ENCODE measurements at places on chromosomes 12 and 14.

GRCh38 chr12:2610358-2610757 lies 184.4 kb upstream of the FKBP4 start:
- DNase-seq = no peak

DNA sequence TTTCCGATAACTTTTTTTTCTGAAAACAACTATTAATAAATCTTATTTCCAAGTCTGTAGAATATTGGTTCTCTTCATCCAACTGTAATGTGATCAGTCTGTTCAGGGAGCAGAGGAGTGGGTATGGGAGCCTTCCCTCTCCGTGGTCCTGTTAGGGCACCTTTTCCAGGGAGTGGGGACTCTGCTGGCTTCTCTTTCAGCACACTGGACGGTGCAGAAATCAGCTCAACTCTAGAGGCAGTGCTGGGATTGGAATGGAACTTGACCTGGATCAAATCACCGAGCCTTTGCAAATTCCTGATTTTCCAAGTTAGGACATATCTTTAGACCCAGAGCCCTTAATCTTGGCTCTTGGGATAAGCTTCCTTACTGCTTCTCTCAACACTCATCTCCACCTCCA lies 630.4 kb downstream of the DIO2 start:
- no peak for DNase-seq

- no peak for DNase-seq
These were observed 8.3 kb downstream of the IKZF4 start for GRCh38 chr12:56029166-56029519.

DNA sequence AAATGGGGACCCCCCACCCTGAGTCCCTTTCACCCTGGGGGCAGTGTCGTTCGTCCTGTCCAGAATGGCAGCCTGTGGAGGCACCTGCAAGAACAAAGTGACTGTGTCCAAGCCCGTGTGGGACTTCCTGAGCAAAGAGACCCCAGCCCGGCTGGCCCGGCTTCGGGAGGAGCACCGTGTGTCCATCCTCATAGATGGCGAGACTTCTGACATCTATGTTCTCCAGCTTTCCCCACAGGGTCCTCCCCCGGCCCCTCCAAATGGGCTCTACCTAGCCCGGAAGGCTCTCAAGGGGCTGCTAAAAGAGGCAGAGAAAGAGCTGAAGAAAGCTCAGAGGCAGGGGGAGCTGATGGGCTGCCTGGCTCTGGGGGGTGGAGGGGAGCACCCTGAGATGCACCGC lies 2.2 kb downstream of the DTX3 start:
- no peak for DNase-seq

GRCh38 chr14:63644741-63645140 lies 3.1 kb upstream of the WDR89 start:
- no peak for DNase-seq

GRCh38 chr12:114684098-114684869 lies at the start of gene TBX3:
TBX3 (minus strand) TSS chr12:114684175; CDS start chr12:114683200, 975 bp downstream.
- no peak for DNase-seq

- no peak for DNase-seq
These were observed 184.0 kb upstream of the PARP11 start for GRCh38 chr12:4056910-4057845.

DNA sequence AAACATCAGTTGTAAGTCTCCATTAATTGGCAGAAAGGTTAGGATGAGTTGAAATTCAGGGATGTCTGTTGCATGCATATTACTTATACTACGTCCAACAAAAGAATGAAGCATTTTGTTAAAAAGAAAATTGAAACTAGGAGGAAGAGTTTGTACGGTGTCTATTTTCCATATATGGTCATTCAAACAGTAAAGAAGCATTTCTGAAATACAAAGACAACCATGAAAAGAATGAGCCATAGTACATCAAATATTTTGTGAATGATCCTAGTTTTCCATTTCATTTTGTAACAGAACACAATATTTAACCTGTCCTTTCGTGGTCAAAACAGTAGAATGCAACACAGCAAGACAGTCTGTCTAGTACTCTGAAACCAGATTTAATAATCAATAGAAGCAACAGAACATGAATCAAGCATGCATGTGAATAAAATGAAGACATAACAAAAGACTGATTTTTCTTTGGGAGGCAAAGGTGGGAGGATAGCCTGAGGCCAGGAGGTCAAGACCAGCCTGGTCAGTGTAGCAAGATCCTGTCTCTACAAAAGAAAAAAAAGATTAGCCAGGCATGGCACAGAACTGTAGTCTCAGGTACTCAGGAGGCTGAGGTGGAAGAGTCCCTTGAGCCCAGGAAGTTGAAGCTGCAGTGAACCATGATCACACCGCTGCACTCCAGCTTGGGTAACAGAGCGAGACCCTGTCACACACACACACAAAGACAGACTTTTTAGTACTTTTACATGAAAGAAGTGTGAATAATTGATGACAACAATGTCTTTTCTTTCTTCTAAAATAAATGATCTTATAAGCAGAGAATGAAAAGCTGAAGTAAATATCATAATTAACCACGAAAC lies 156.0 kb downstream of the LRIG3 start:
- no peak for DNase-seq

GRCh38 chr14:86141966-86142365 lies 612.0 kb downstream of the FLRT2 start:
- no peak for DNase-seq

GRCh38 chr12:12734054-12734453 lies 16.9 kb downstream of the CDKN1B start:
- DNase-seq = no peak

- DNase-seq = no peak
These were observed 53.4 kb upstream of the BDKRB2 start for GRCh38 chr14:96151242-96151641.

- DNase-seq = no peak
These were observed 682.4 kb downstream of the SLC16A7 start for GRCh38 chr12:60278209-60278608.

All from activated CD4-positive, alpha-beta T cell treated with anti-CD3 and anti-CD28 coated beads, Interleukin-2, amount 50 U/mL, for 24 hours (primary cell).